ENCODE measurements at places on chromosomes 2 and 18.

GRCh38 chr18:69658685-69659084 lies 258.0 kb downstream of the DOK6 start:
- DNase-seq = no peak

- DNase-seq = no peak
These were observed 180.2 kb downstream of the RND3 start for GRCh38 chr2:150307258-150307657.

GRCh38 chr18:68034296-68034695 lies 517.8 kb upstream of the DSEL start:
- DNase-seq = no peak

- no peak for DNase-seq
These were observed 301.1 kb upstream of the TANK start for GRCh38 chr2:160859096-160859495.

DNA sequence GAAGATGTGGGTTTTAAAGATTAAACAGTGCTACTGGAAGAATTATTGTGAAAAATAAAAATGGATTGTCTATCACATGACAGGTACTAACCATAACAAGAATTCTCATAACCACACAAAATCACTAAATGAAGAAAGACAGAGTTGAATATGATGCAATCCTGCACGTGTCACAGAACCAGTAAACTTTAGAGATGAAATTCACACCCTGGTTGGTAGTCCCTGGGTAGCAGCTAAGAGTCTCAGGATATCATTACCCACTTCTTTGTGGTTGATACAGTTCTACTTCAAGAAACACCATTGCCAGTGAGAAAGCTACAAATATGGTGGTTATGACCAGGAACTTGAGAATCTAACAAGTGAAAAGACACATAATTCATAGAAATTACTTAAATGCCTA lies 450.2 kb downstream of the ERBB4 start:
- no peak for DNase-seq

- no peak for DNase-seq
These were observed 93.9 kb downstream of the EVA1A start for GRCh38 chr2:75466708-75467311.

DNA sequence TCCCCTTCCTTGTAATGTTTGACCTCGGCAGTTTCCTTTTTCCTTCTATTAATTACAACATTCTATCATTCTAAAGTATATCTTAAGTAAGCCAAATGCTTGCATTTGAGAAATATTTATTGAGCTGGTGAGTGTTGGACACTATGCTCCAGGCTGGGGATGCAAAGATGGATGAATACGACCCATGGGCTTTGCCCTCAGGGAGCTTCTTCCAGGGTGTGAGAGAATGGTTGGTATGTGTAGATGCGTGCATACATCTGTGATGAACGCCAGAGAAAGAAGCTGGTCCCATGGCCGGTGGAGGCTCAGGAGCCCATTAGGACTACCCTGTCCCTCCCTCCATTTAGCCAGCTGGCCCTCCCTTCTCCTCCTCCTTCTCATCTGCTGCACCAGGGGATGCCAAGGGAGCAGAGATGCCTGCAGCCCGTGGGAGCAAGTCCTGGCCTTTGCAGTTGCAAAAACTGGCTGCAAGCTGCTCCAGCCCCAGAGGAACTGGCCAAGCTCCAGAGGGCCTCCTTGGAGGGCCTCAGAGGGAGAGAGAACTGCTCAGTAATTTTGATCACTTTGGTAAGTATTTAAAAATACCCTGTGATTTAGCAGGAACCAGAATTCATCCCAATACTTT lies 65.7 kb upstream of the FOSL2 start:
- no peak for DNase-seq

DNA sequence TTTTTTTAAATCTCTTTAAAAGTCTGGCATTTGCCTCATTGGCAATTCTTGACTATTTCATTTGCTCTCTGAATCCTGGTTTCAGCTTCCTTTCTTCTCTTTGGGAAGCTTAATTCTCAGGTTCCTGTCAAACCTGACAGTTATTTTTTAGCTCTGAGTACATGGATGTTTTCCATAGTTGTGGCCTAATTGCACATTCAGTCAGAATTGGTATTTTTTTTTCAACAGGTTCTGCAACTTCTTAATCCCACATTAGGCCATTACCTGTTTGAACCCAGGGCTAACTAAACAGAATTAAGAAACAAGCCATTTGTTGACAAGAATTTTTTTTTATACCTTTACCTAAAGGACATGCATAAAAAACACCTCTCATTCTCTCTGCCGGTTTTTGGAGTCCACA lies 338.8 kb downstream of the SETBP1 start:
- DNase-seq = no peak

- DNase-seq = no peak
These were observed 233.2 kb upstream of the SMAD7 start for GRCh38 chr18:49183921-49184320.

- no peak for DNase-seq
These were observed 477.5 kb downstream of the SLC4A3 start for GRCh38 chr2:220104871-220105351.

DNA sequence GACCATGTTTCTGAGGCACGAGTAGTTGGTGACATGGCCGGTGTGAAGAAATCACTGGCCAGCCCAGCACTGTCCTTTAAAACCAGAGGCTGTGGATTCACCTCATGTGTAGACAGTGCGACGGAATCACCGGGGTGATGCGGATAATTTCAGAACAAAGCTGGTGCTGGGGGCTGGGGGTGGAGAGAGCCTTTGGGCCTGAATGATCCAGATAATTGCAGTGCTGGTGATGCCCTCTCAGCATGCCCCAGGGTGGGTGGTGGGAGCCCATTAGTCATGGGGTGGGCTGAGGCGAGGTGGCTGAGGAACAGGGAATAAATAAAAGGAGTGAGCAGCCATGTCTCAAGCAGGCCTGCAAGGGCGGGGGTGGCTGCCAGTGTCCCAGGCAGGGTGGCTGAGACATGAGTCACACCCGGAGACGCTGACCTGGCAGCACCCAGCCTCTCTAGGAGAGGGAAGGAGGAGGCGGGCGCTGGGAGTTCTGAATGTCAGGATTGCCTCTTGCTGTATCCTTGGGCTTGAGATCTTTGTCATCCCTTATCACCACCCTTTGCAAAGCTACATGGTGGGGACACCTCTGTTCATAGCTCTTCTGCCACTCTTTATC lies 151.1 kb upstream of the MSH6 start:
- DNase-seq = no peak

- DNase-seq = no peak
These were observed 667 bp downstream of the GFPT1 start for GRCh38 chr2:69386360-69386759.

DNA sequence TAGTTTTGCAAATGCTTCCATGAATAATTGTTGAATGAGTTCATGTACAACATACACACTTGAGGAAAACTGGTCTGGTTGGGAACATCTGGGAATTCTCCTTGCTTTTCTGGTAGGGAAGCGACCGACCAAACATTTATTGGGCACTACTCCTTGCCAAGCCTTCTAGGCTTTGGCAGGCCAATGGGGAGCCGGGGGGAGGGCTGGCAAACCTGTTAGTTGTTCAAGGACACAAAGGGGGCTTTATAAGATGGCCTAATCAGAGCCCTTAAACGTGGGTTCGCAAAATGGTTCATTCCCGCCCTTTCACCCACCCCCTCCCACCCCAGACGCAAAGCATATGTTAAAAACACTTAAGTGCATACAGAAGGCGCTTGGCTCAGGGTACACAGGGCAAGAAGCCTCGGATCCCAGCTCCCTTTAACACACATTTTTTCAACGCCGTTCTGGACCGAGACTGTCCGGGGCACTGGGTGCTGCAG lies 844 bp upstream of the VSNL1 start:
- DNase-seq = no peak

GRCh38 chr2:27953077-27953476 lies 62.5 kb downstream of the BABAM2 start:
- DNase-seq = no peak

- no peak for DNase-seq
These were observed 1642.6 kb upstream of the NXPH2 start for GRCh38 chr2:140422759-140423158.

GRCh38 chr18:63087421-63088230 lies 231.9 kb downstream of the BCL2 start:
- no peak for DNase-seq

DNA sequence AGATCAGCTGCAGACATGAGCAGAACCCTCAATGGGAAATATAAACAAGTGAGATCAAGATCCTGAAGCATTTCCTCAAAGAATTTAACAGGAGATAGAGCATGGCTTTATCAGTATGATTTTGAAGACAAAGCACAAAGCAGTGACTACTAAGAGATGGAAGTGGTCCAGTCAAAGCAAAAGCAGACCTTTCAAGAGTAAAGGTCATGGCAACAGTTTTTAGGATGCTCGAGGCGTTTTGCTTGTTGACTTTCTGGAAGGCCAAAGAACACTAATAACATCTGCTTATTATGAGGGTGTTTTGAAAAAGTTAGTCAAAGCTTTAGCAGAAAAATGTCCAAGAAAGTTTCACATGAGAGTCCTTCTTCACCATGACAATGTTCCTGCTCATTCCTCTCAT lies 128.5 kb downstream of the KCNE4 start:
- no peak for DNase-seq

DNA sequence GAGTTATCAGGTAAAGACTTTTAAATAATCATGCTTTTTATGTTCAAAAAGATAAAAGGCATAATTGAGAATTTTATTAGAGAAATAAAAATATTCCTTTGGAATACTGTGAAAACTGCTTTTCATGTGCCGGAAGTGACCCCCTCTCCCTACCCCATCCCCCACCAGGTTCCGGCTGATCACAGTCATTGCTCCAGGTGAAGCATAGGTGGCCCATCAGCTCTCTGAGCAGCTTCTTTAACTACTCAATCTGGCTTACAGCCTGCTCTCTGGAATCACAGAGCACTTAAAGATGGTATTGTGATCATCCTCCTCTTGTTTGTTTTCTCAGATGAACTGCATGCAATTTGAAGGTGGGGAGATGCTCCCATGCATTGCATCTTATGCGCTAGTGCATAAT lies 257.7 kb downstream of the EN1 start:
- no peak for DNase-seq

GRCh38 chr2:157540102-157540501 lies 88.6 kb downstream of the ACVR1C start:
- DNase-seq = no peak
